Purkinje cell (primary cell): ENCODE measurements at places on chromosomes 2 and 18. TPM values are rescaled to one million over a fixed set of nuclear protein-coding genes. Genes with fewer than 3 reads are reported as not detected.

MC2R gene
- not detected in 2 replicates for polyA plus RNA-seq

NDC80 gene
- polyA plus RNA-seq: 0.39 TPM in 1 of 2 replicates, not detected in the other

IRS1 gene
- 16.1 and 23.3 TPM in 2 replicates for polyA plus RNA-seq

PLGLB2 gene
- 1.7 TPM in 1 of 2 replicates, not detected in the other for polyA plus RNA-seq

ASTL gene
- not detected in 2 replicates for polyA plus RNA-seq
